ENCODE measurements at places on chromosomes 13 and 19.

- DNase-seq = no peak
These were observed 1552.2 kb downstream of the PCDH9 start for GRCh38 chr13:65677906-65678305.

GRCh38 chr13:58804832-58805231 is 1173.3 kb downstream of the PCDH17 start:
- DNase-seq = no peak

DNA sequence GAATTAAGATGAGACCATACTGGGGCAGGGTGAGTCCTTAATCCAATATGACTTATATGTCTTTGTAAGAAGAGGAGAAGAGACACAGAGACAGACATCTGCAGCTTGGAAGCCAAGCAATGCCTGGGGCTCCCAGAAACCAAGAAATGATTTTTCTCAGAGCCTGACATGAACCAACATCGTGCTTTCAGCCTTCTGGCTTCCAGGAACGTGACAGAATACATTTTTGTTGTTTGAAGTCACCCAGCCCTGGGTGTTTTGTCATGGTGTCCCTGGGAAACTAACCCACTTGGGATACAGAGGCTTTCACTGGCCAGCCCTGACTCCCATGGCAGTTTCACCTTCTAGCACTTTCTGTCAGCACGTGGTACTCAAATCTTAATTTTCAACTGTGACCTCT is 95.3 kb upstream of the SLC10A2 start:
- DNase-seq = no peak

- no peak for DNase-seq
These were observed 10.2 kb downstream of the DPP9 start for GRCh38 chr19:4713384-4713951.

DNA sequence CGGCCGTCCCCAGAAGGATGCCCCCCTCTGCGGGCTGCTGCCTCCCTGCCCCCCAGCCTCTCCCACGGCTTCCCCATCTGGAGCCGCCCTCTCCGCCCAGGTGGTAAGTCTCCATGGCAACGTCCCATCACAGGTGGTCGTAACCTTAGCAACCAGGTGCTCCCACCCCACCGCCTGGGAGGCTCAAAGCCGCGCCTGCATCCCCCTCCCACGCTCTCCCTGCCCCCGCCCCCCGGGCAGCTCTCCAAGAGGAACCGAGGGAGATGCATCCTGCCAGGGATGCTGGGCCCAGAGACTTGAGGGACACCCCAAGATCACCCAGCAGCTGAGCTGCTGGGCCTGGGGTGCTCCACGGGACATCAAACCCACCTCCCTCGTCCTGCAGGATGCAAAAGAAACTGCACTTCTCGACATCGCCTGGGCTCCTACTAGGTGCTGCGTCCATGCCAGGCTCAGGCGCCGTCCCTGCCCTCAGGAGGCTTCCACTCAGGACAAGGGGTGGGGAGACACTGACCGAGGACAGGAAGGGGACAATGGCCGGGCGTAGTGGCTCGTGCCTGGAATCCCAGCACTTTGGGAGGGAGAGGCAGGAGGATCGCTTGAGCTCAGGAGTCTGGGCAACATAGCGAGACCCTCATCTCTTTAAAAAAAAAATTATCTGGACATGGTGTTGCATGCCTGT is 5.0 kb upstream of the LINGO3 start:
- DNase-seq = no peak

GRCh38 chr19:18089726-18090125 is 3.0 kb upstream of the IL12RB1 start:
- DNase-seq = no peak

All from activated T-cell treated with anti-CD3 and anti-CD28 coated beads for 48 hours (primary cell).